ENCODE measurements at places on chromosomes 4 and X.
A peak's percentile ranks its signal among the peaks of the same experiment; 100 is the strongest.

DNA sequence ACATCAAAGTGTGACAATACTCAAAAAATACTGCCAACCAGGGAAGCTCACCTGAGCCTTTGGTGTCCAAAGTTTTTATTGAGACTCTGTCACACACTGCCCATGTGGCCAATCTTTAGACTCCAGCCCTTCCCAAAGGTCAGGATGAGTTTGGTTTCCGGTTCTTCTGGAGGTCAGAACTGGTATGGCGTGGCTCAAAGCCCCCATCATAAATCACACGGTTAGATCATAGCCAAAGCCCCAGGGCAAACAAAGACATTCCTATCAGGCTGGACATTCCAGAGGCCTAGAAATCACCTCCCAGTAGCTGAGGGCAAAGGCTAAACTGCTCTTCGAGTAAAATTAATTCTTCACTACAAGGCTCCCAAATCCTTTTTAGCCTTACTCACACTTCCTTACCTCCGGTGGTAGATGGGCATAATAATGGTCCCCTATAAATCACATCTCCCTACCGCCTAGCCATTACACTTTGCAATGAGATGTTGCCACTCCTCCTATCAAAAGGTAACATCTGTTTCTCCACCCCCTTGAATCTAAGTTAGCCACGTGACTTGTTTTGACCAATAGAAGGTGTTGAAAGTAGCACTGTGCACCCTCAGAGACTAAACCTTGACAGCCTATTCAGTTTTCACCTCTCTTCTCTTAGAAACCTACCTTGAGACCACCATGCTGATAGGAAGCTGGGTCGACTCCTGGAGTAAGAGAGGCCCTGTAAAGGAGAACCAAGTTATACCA lies 137.8 kb upstream of the DUSP21 start:
- no peaks in the 10 kb centered on the region for H3K4me1 ChIP-seq
- peak; percentile 66 for DNase-seq
- H3K4me3 ChIP-seq: no peak overlapping the region
- no peaks in the 10 kb centered on the region for H3K36me3 ChIP-seq

DNA sequence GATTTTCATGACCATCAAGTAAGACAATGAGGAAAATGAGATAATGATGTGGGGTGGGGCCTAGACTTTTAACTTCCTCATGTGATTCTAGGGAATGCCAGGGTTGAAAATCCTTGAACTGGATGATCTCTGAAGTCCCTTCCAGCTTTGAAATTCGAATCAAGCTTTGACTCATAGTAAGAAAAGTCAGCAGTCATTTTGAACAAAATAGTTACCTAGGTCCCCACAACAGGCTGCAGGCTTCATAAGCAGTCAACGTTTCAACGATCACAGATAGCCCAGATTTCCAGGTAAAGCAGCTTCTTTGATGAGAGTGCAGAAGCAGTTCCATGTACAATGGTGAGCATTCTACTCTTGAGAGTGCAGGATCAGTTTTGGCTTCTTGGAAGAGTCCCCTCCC lies 93.7 kb downstream of the GRIA3 start:
- no peak overlapping the region for H3K27ac ChIP-seq
- no peak overlapping the region for H3K4me3 ChIP-seq
- no peaks in the 10 kb centered on the region for H3K27me3 ChIP-seq
- no peaks in the 10 kb centered on the region for H3K4me1 ChIP-seq
- no peaks in the 10 kb centered on the region for H3K36me3 ChIP-seq
- DNase-seq: no peak

GRCh38 chrX:16089086-16089485 lies 34.3 kb upstream of the GRPR start:
- no peaks in the 10 kb centered on the region for H3K27me3 ChIP-seq
- no peak overlapping the region for H3K4me3 ChIP-seq
- DNase-seq: no peak
- no peaks in the 10 kb centered on the region for H3K4me1 ChIP-seq
- no peaks in the 10 kb centered on the region for H3K36me3 ChIP-seq

GRCh38 chr4:151862766-151863165 lies 102.0 kb upstream of the GATB start:
- no peak overlapping the region for H3K27ac ChIP-seq
- no peaks in the 10 kb centered on the region for H3K36me3 ChIP-seq
- no peaks in the 10 kb centered on the region for H3K4me1 ChIP-seq
- no peaks in the 10 kb centered on the region for H3K27me3 ChIP-seq

All from Karpas-422 (cell line).